ENCODE measurements at places on chromosomes 13 and 19.

DNA sequence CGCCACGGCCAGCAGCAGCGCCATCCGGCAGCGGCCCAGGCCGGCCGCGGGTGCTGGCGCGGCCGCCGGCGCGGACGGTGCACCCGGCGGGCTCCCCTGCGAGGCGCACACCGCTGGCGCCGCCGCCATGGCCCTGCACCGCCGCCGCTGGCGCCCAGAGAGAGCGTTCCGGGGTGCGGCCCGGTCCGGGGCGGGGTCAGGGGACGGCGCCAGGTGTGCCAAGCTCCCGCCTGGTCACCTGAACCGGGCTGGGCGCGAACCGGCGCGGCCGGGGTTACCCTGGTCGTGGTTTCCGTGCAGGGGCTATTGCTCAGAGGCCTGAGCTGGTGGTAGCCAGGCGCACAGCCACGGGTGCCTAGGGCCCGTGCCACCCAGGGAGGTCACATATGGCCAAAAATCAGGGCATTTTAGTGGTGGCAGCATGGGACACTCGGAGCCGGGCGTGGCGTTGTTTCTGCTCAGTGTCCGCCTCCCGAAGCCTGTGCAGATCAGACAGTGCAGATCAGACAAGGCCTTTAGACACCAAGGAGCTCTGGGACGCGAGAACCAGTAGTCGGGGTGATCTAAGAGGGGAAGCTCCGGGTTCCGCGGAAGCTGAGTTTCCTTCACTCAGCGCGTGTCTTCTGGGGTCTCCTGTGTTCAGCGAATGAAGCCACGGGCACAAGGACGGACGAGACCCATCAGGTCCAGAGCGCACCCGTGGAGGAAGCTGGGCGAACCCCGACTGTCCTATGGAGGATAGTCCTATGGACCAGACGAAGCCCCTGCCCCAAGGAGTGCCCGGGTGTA is at the start of gene TMEM238:
TMEM238 (minus strand) TSS at position 162 of the 789 bp plus-strand sequence; CDS start at position 129, 33 bp downstream.
- DNase-seq = no peak

DNA sequence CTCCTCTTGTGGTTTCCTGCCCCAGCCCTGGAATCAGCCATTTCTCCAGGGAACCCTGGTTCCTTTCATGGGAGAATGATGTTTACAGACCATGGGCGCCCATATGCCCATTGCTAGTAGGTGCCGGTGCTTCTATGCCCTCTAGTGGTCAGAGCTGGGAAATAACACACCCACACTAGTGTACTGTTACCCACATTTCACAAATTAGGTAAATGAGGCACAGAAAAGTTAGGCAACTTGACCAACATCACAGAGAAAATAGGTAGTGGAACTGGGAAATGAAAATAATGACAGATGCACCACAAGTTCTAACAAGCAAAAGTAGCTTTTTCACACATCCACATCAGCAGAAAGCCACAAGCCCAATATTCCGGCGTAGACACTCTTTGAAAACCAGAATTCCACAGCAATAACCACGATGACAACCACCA is 1.3 kb upstream of the CEACAM3 start:
- DNase-seq = no peak

DNA sequence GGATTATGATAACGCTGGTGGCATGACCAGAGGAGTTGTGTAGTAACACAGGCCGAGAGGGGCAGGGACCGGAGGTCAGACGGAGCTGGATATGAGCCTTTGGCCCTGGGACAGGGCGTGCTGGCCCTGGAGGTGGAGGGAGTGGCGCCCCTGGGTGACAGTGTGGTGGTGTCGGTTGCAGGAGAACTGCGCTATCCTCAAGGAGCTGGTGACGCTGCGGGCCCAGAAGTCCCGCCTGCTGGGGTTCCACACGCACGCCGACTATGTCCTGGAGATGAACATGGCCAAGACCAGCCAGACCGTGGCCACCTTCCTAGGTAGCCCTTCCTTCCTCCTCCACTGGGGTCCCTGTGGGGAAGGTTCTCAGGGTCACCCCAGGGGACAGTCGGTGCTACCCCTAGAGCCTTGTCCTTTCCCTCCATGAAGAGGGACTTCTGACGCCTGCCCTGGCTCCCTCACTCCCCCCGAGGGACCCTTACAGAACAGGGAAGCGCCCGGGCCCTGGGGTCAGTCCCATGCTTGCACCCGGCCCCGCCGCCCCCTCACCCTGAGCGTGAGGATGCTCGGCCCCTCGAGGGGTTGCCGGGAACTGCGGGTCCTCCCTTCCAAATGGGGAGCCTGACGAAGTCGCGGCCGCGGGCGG is 12.8 kb upstream of the ZNF554 start:
- no peak for DNase-seq

DNA sequence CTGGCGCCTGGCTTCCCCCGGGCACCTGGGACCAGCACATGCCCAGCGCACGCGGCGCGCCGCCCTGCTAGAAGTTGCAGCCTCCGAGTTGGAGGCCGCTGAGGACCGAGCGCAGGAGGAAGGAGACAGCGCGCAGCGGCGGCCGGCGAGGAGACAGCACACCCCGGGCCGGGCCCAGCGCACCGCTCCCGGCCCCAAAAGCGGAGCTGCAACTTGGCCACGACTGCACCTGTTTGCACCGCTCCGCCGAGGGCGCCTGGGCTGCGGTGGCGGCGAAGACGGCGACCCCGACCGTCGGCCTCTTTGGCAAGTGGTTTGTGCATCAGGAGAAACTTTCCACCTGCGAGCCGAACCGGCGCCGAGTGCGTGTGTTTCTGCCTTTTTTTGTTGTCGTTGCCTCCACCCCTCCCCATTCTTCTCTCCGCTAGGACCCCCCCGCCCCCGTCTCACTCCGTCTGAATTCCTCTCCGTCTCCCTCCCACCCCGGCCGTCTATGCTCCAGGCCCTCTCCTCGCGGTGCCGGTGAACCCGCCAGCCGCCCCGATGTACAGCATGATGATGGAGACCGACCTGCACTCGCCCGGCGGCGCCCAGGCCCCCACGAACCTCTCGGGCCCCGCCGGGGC is at the start of gene SOX1:
SOX1 (plus strand) TSS at position 34 of the 626 bp plus-strand sequence; CDS start at position 544, 510 bp downstream.
- DNase-seq = no peak

DNA sequence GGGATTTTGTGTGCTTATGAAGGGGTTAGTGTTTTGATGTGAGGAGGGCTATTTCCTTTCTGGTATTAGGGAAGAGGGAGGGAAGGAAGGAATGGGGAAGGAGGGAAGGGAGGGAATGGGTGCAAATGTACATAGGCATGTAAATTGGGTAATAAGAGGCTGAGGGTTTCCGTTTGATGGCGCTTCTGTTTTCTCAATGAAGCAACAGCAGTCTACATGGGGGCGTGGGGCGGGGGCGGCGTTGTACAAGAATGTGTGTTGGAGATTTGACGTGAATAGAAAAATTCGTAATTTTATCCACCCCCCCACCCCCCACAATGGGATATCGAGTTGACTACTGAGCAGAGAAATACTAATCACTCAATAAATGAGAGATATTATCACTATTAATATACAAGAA is 52.5 kb downstream of the PDS5B start:
- no peak for DNase-seq

DNA sequence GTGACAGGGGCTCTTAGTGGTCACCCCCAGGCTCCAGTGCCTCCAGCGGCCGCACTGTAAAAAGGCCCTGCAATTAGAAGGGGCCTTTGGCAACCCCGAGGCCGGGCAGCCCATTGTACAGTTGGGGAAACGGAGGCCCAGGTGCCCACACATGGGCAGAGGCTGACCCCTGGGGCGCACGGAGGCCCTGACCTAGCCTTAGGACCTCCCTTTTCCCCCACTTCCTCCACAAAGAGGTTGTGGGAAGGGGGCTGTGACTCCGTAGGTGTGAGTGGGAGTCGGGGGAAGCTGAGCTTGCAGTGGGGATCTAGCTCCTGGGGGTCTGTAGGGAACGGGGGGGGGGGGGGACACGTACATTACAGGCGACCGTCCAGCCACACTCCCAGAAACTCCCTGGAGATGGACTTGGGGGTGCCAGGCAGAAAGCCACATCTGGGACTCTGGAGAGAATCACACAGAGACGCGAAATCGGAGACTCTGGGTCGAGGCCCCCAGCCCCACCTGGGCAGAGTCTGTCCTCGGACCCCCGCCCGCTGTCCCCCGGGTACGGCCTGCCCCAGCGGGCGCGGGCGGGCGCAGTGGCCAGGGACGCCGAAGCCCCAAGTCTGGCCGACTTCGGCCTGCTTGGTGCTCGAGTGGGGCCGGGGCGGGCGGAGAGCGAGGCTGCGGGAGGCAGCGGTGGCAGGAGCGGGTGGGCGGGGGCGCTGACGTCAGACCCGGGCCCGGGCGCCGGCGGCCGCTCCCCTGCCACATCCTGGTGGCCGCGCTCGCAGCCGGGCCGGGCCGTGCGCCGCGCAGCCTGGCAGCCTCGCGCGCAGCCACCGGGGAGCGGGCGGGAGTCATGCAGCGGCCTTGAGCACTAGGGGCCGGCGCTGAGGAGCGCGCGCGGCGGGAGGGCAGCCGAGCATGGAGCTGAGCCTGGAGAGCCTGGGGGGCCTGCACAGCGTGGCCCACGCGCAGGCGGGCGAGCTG is at the start of gene ONECUT3:
ONECUT3 (plus strand) TSS at position 750 of the 972 bp plus-strand sequence; CDS start at position 907, 157 bp downstream.
- DNase-seq = no peak

Measured in kidney epithelial cell (primary cell).